Smooth muscle cell of trachea (primary cell): ENCODE measurements at places on chromosomes 3 and 15. TPM values are rescaled to one million over a fixed set of nuclear protein-coding genes. Genes with fewer than 3 reads are reported as not detected.

The RLBP1 gene
- not detected in 2 replicates for total RNA-seq

The SLC2A2 gene
- not detected in 2 replicates for total RNA-seq

The C15orf39 gene
- 3.8 and 4.8 TPM in 2 replicates for total RNA-seq

The RTP1 gene
- not detected in 2 replicates for total RNA-seq

The HIGD2B gene
- total RNA-seq = 0.15 TPM in 1 of 2 replicates, not detected in the other

The ITIH1 gene
- total RNA-seq = not detected in 2 replicates

The MELTF gene
- total RNA-seq = 4.9 and 16.2 TPM in 2 replicates

The CACNA1D gene
- 0.33 and 0.87 TPM in 2 replicates for total RNA-seq

The SLC28A2 gene
- not detected in 2 replicates for total RNA-seq

The SRGAP3 gene
- total RNA-seq = 6.1 and 7.8 TPM in 2 replicates

The COX5A gene
- 28.6 and 59.9 TPM in 2 replicates for total RNA-seq

The PAQR5 gene
- total RNA-seq = 5.8 and 7.9 TPM in 2 replicates

The BBX gene
- 42.3 and 56.6 TPM in 2 replicates for total RNA-seq

The ANKRD34C gene
- not detected in 2 replicates for total RNA-seq

The COL6A5 gene
- not detected in 2 replicates for total RNA-seq

The GOLGA8T gene
- not detected in 2 replicates for total RNA-seq

The GOLGA8S gene
- total RNA-seq = under 0.01 and 0.15 TPM in 2 replicates

The ZDHHC23 gene
- 0.66 and 0.73 TPM in 2 replicates for total RNA-seq

The SLC7A14 gene
- 3.3 and 7.4 TPM in 2 replicates for total RNA-seq

The PRTG gene
- total RNA-seq = 1.6 and 1.7 TPM in 2 replicates

The DLEC1 gene
- total RNA-seq = under 0.01 TPM in 1 of 2 replicates, not detected in the other

The FSIP1 gene
- 1.6 and 2.6 TPM in 2 replicates for total RNA-seq

The ATP10A gene
- total RNA-seq = 3.5 and 5.8 TPM in 2 replicates
